ENCODE measurements at places on chromosomes 1 and 21.
A peak's percentile ranks its signal among the peaks of the same experiment; 100 is the strongest.

DNA sequence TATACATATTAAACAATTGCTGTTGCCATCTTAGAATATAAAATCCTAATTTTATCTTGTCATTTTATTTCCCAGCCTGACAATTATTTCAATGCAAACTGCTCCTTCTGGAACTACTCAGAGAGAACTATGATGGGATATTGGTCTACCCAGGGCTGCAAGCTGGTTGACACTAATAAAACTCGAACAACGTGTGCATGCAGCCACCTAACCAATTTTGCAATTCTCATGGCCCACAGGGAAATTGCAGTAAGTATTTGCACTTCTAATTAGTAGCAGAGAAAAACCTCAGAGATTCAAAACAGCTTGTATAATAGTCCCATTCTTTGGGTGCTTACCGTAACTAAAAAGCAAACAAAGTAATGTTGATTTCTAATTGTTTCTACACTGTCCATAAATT lies 167.2 kb downstream of the ADGRL2 start:
- DNase-seq: no peak

DNA sequence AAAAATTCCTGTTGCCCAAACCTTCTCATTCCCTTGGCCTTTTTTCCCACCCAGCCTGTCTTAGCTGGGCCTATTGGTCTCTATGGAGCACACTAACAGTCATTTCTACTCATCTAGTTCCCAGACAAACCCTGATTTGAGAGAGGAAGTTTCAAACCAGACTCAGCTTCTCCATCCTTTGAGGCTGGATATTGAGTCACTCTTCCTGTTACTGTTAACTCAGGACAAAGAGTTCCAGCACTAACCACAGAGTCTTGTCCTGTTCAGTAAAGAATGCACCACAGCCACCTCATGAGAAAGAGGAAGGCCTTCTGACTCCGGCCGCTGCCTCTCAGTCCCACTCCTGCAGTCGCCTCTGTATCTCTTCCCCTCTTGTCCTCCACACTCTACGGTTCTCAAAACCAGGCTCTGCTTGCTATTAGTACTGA lies 137.8 kb downstream of the PTPRC start:
- no peak for DNase-seq

DNA sequence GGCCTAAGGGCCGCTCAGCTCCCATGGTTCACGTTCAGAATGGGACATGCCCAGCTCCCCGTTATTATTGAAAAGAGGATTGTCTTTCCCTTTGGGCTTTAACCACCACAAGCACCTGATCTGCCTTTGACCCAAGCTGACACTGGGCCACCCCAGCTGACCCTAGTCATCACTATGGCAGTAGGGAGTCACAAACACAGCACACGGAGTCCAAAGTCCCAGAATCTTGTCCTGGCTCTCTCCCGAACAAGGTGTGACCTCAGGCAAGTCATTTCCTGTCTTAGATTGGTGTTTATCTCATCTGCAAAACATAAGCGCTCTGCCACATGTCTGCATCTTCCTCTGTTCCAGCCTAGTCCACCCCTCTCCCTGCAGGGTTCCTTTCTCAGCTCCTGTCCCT lies 31.5 kb downstream of the IGFN1 start:
- DNase-seq: no peak

DNA sequence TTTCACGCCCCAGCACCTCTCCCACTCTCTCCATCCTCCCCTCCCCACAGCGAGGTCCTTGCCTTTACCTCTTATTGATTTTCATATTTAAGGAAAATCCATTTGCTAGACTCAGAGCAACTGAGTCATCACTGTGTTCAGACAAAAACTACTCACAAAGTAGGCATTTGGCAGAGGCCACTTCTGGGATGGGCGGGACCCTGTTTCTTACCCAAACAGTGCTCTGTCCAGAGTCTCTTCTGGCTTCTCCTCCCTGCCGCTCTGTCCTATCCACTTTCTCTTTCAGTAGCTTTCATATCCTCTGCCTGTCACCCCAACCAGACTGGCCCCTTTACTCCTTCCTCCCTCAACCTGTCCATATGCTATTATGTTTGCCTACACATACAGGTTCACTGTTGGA lies 2.4 kb upstream of the NAV1 start:
- DNase-seq: no peak

DNA sequence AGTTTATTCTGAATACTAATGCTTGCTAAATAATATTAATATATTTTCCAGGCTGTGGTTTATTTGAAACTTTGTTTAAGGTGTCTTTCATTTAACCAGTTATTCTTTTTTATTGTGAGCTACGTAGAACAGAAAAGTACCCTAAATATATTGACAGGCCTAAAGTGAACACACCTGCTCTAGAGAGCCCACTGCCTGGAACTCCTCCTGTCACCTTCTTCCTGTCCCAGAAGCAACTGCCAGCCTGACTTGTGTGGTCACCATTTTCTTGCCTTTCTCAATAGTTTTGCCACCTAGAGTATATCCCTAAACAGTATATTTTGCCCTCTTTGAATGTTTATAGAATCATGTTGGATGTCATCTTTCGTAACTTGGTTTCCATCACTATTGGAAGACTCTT lies 48.5 kb downstream of the SCCPDH start:
- DNase-seq: no peak

DNA sequence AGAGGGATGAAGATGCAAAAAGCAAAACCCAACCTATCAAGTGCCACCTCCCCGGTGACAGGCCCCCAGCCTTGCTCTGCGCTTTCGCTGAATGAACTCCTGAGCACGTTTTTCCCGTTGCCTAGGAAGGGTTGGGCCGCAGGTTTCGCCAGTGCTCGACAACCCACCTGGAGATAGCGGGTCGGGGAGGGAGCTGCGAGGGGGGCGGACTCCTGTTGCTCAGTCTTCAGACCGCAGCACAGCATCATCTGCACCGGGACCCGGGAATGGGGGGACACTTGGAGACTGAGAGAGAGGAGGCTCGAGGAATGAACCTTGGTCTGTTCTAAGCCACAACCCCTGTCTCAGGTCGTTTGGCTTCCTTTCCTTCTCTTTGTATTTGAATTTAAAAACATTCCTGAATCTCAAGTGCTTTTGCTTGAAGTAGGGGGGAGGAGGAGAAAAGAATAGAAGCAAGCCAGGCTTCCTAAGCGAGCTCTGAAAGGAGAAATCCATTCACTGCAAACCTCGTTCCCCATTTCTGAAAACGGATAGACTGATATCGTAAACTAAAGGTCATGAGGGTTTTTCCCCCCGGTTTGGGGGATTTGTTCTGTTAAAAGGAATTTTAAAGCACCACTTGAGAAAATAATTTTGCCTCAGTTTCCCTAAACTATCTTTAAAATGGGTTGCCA lies 1.2 kb downstream of the AK5 start:
- peak; percentile 25 for DNase-seq

- no peak for DNase-seq
These were observed 6.4 kb downstream of the FNDC7 start for GRCh38 chr1:108718927-108719655.

All from stimulated activated CD4-positive, alpha-beta T cell treated with anti-CD3 and anti-CD28 coated beads, Interleukin-1b, Interleukin-23, amount 100 ng/mL, for 48 hours (primary cell).